ENCODE measurements at places on chromosomes 4 and X.

- DNase-seq = no peak
These were observed 38.4 kb downstream of the AREG start for GRCh38 chr4:74483226-74483911.

DNA sequence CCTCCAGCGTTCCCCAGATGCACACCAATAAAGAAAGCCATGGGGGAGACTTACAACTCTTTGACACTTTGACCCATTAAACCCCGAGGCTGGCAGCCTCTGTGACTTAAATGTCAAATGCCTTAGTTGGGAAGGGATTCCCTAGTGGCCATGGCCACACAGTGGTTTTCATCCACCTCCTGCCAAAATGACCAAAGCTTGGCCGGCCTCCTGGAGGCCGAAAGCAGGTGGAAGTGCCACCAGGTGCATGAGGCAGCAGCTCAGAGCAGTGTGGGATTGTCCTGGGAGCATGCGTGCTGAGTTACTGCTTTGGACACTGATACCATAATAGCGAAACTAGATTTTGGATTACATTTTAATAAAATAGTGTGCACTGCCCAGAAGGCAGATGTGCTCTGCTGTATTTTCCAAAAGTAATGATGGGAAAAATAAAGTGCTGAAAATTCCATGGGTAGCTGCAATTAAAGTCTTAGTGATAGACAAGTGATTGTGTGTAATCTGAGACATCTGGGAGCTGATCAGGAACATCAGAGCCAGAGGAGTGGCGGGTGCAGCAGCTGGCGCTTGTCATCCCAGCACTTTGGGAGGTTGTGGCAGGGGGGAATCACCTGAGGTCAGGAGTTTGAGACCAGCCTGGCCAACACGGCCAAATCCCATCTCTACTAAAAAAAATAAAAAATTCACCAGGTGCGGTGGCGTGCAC is 39.8 kb upstream of the TADA2B start:
- no peak for DNase-seq

DNA sequence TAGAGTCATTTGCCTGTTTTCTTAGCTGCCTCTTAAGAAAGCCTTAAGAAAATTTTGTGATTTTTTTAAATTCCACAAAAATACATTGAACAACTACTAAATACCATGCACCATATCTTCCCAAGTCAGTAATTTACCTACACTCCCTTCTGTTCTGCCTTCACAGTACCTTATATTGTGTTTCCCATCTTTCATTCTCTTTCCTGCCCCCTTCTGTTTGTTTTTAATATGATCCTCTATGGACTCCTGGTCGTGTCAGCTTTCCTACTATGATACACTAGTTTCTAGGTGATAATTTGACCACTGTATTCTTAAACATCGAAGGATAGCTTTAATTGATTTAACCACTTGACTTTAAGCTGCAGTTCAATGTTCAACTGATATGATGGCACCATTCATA is 297.7 kb upstream of the HAND2 start:
- no peak for DNase-seq

- no peak for DNase-seq
These were observed 33.3 kb upstream of the PRDX4 start for GRCh38 chrX:23633834-23634580.

- no peak for DNase-seq
These were observed at the start of gene ERVMER34-1 for GRCh38 chr4:52750819-52751486. ERVMER34-1 (minus strand) TSS chr4:52751425; CDS start chr4:52745520, 5,905 bp downstream.

- no peak for DNase-seq
These were observed 5.7 kb downstream of the CBLL2 start for GRCh38 chrX:22278375-22278774.

- DNase-seq = no peak
These were observed 54.5 kb downstream of the ANXA5 start for GRCh38 chr4:121642292-121642691.

DNA sequence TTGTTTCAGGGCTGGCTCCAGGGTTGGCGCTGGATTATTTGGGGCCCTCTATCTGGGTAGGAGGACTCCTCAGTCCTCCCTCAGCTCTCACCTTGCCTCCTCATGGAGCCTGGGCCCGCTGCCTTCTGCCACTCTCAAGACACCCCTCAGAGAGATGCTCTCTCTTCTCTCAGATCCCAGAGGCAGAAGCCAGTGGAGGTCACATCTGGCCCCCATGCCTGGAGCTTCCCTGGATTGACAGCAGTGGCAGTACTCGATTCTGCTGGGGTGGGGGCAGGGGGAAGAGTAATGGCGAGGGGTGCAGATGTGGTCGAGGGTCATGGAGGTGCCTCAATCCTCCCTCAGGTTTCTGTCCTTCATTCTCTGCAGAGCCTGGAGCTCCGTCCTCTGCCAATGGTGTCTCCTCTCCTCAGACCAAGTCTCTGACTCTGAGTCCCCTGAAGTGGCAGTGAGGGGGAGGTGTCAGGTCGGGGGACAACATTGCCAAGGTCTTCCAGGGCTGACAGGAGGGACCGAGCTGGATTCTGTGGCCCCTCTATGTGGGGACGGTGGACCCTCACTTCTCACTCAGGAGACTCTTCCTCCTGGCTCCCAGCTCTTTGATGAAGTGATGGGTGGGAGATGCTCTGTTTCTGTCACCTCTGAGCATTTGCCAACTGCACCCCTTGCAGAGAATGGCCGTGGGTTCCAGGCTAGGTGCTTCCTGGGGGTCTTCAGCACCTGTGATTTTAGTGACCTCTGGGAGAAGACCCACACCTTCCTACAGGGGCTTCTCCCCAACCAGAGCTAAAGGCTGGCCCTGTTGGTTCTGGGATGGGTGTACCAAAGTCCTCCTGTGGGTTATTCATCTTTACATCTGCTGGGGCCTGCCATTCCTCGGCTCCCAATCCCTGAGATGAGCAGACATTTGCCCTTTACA is 10.9 kb upstream of the HSFX1 start:
- no peak for DNase-seq

DNA sequence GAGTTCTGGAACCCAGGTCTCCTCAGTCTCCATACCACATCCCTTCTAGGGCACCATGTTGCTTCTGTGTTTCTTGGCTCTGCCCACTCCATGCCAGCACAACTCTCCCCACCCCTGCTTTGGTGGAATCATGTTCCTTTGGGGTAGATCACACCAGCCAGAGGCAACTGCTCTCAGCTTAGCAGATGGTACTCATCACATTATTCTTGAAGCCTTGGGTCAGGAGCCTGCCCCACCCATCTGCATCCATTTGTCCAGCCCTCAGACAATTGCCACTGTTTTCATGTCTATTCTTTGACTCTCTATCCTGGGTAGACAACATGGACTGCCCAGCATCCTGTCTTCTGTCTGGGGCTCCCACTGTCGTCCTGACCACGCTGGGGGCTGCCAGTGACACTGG is 147.6 kb downstream of the PTTG2 start:
- DNase-seq = no peak

DNA sequence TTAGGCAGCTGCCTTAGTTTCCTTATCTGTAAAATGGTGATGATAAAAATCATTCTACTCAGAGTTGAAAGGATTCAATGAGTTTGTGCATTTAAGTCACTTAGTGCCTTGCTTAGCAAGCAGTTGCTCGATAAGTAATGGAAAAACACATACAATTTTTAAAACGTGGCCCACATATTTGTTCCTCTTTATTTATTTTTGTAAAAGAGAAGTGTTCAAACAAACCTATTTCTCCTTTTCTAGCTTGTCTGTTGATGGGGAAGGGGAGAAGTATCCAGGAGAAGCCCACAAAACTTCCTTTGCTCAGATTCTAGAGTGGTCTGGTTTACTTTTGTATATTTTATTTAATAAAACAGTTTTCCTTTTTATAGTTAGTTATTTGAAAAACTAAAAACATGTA is 3.3 kb upstream of the HPGDS start:
- DNase-seq = no peak

GRCh38 chr4:150149381-150149780 is 71.1 kb downstream of the DCLK2 start:
- DNase-seq = no peak

GRCh38 chr4:48180234-48180633 is 46.2 kb upstream of the TXK start:
- no peak for DNase-seq

DNA sequence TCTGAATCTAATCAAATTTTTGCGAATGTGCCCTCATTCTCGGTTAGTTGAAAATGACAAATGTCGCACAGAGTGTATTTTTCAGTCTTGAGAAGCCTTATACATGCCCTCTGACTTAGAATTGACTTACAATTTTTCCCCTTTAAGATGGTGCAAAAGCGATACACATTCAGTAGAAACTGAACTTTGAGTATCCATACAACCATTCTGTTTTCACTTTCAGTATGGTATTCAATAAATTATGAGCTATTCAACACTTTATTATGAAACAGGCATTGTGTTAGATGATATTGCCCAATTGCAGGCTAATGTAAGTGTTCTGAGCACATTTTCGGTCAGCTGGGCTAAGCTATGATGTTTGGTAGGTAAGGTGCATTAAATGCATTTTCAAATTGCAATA is 43.4 kb downstream of the SLC9A7 start:
- DNase-seq = no peak

GRCh38 chr4:105305019-105305836 is 158.6 kb downstream of the TET2 start:
- DNase-seq = no peak

DNA sequence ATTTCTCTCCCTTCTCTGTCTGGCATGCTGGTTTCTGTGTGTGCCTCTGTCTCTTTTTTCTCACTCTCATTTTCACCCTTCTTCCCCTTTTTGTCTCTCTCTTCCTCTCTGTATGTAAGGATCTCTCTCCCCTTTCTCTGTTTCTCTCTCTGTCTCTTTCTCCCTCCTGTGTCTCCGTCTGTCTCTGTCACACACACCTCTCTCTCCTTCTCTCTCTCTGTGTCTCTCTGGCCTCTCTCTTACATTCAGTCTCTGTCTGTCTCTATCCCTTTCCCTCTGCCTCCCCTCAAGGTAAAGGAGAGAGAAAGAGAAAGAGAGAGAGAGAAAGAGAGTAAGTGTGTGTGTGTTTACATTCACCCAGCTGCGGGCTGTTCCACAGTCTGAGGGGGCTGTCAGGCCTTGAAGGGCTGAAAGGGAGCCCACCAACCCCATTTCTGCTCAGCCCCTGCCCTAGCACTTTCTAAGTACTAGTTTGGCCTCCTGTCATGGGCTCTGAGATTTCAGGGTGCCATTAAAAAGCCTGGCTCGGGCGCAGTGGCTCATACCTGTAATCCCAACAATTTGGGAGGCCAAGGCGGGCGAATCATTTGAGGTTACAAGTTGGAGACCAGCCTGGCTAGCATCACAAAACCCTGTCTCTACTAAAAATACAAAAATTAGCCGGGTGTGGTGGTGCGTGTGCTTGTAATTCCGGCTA is 9.6 kb upstream of the TSPYL2 start:
- DNase-seq = no peak

GRCh38 chrX:45621376-45622041 is 420.8 kb upstream of the DIPK2B start:
- DNase-seq = no peak

DNA sequence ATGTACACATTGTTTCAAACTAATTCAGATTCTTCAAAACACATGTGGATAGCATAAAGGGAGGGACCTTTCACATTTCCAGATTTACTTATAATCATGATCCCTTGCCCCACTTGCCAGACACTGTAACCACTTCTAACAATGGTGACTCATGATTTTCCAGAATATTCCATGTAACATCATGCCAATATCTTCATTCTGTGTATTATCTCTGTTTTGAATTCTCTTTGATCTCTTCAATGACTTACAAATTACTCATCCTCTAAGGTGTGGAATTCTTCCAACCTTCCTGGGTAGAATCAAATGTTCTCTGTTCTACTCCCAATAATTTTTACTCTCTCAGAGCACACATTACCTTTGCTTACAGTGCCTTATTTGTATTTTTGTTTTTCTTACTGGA is 517.1 kb downstream of the PCDH7 start:
- no peak for DNase-seq

GRCh38 chrX:134570899-134571298 is 87.4 kb downstream of the PLAC1 start:
- no peak for DNase-seq

- DNase-seq = no peak
These were observed 39.9 kb downstream of the CNGA2 start for GRCh38 chrX:151774421-151774820.

DNA sequence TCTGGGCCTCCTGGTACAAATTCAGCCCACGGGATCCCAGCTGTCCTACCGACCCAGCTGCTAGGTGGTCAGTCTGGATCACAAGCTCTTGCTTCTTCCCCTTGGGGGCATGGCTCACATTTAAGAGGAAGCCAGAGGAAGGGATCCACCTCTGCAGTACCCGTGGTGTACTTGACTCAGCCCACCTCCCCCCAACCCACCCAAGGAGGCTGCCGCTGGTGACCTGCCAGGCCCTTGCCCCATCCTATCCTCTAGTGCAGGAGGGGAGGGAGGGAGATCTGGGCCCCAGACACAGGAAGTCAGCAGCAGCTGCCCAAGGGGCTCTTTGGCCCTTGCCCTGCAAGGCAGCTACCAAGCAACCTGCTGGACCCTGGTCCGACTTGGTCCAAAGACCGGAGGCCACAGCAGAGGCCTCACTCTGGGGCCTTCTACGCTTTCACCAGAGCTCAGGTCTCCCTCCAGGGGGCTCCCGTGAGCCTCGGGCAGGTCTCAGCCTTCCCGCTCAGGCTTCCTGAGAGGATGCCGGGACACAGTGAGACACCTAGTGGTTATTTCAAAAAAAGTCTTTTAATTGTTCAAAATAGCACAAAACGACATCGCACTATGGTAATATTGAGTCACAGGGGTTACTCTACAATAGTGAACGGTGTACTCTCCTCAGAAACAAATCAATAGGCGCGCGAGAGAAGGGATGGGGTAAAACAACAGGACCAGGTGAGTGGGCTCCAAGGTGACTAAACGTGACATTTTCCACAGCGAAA is 2.7 kb upstream of the RENBP start:
- DNase-seq = peak; percentile 81

DNA sequence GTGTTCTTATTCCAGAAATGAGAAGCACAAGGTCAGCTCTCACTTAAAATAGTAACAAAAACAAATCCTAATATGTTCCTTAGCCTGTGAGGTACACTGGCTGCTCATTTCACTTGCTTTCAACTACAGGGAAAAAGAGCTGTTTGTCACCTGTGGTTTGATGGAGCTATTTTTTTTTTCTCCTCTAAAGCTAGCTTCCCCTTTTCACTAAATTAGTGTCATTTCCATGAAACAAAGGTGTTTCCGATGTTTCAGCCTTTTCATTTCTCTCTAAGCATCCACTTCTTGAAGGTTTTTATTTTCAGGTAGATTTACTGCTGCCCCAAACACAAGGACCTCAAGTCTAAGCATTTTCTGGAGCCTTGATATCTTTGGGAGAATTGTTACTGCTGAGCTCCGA is 148.6 kb downstream of the RBMX2 start:
- DNase-seq = no peak

DNA sequence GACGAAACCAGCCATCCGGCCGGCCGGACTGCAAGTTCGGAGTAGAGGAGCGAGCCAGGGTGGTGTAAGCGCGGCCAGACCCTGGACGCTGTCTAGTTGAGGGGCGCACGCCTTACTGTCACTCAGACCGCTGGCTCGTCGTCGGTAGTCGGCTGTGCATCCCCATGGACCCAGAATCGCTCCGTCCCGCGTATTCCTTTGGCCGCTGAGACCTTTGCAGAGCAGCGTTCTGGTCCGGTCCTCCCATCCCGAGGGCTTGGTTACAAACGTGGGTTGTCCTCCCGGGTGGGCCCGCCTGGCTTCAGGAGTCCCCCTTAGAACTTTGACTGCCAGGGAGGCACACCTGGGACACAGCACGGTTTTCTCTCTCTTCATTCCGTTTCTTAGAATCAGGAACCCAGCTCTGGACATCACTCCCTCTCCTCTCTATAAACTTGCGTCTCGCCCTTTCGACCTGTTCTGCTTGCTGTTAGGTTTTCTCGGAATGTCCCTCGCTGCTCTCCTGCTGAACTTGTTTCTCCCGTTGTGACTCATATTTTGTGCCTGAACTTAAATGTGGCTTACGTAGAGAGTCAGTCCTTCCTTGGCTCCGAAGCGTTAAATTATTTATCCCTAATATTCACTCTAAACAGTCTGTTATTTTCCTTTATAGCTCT is 672 bp downstream of the PGM2 start:
- no peak for DNase-seq
